ENCODE measurements at places on chromosomes 16 and 17. TPM values are rescaled to one million over a fixed set of nuclear protein-coding genes. Genes with fewer than 3 reads are reported as not detected.

GRCh38 chr17:6358131-6358530 lies 76.8 kb downstream of the AIPL1 start:
- H3K27ac ChIP-seq = no peak overlapping the region
- no peak overlapping the region for H3K4me3 ChIP-seq
- no peaks in the 10 kb centered on the region for H3K36me3 ChIP-seq
- H3K27me3 ChIP-seq = peaks cover 3% of the 10 kb centered on the region

- H3K36me3 ChIP-seq = no peaks in the 10 kb centered on the region
- no peak overlapping the region for H3K27ac ChIP-seq
Measured at GRCh38 chr16:81921085-81921814, 90.0 kb downstream of the SDR42E1 start.

GRCh38 chr17:37847811-37848331 lies 76.3 kb upstream of the TBC1D3K start:
- H3K4me3 ChIP-seq = no peak overlapping the region
- no peak overlapping the region for H3K27ac ChIP-seq
- no peaks in the 10 kb centered on the region for H3K27me3 ChIP-seq
- H3K4me1 ChIP-seq = no peaks in the 10 kb centered on the region
- DNase-seq = no peak
- no peaks in the 10 kb centered on the region for H3K36me3 ChIP-seq

- H3K4me3 ChIP-seq = no peak overlapping the region
- no peaks in the 10 kb centered on the region for H3K27me3 ChIP-seq
- DNase-seq = no peak
- no peak overlapping the region for H3K27ac ChIP-seq
Measured at GRCh38 chr16:2598133-2598641, 60.4 kb downstream of the PDPK1 start.

- H3K27me3 ChIP-seq = no peaks in the 10 kb centered on the region
- H3K4me3 ChIP-seq = no peak overlapping the region
- no peaks in the 10 kb centered on the region for H3K4me1 ChIP-seq
- no peak overlapping the region for H3K27ac ChIP-seq
- H3K36me3 ChIP-seq = no peaks in the 10 kb centered on the region
Measured at GRCh38 chr16:66476328-66477027, 49.4 kb downstream of the BEAN1 start.

GRCh38 chr17:33962857-33963655 lies 292.0 kb upstream of the CCL2 start:
- H3K36me3 ChIP-seq = no peaks in the 10 kb centered on the region
- H3K27me3 ChIP-seq = no peaks in the 10 kb centered on the region
- H3K27ac ChIP-seq = no peak overlapping the region
- H3K4me3 ChIP-seq = no peak overlapping the region
- DNase-seq = no peak

- no peaks in the 10 kb centered on the region for H3K36me3 ChIP-seq
- no peak overlapping the region for H3K4me3 ChIP-seq
- no peak overlapping the region for H3K27ac ChIP-seq
- H3K4me1 ChIP-seq = no peaks in the 10 kb centered on the region
Measured at GRCh38 chr16:7861891-7862582, 529.4 kb downstream of the RBFOX1 start.

- H3K4me1 ChIP-seq = no peaks in the 10 kb centered on the region
- H3K27me3 ChIP-seq = no peaks in the 10 kb centered on the region
- H3K36me3 ChIP-seq = no peaks in the 10 kb centered on the region
- H3K4me3 ChIP-seq = no peak overlapping the region
Measured at GRCh38 chr16:14041164-14041563, 30.0 kb upstream of the MRTFB start.

ASGR2 gene
- total RNA-seq = not detected

PRSS33 gene
- total RNA-seq = not detected

TP53TG3 gene
- total RNA-seq = not detected

CD300LB gene
- total RNA-seq = not detected

All from GM23248 (cell line).